Naive thymus-derived CD4-positive, alpha-beta T cell (primary cell): ENCODE measurements at places on chromosomes 5 and 9.

DNA sequence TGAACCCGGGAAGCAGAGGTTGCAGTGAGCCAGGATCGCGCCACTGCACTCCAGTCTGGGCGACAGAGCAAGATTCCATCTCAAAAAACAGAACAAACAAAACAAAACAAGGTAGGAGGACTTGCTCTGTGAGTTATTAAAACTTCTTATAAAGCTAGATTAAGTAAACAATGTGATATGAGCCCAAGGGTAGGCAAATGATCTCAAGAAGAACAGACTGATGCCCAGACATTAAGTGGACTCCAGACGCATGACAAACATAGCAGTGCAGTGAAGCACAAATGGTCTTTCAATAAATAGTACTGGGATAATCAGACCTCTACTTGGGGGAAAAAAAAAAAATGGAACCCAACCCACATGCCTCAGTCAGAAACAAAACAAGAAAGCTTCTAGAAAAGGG, 45.7 kb downstream of the SETX start:
- DNase-seq: no peak

- DNase-seq: no peak
Observed at GRCh38 chr9:12785941-12786340, 11.1 kb downstream of the LURAP1L start.

GRCh38 chr5:177022386-177023302, at the start of gene ZNF346:
ZNF346 (plus strand) TSS chr5:177022696; CDS start chr5:177022739, 43 bp downstream.
- DNase-seq: peak; percentile 91

DNA sequence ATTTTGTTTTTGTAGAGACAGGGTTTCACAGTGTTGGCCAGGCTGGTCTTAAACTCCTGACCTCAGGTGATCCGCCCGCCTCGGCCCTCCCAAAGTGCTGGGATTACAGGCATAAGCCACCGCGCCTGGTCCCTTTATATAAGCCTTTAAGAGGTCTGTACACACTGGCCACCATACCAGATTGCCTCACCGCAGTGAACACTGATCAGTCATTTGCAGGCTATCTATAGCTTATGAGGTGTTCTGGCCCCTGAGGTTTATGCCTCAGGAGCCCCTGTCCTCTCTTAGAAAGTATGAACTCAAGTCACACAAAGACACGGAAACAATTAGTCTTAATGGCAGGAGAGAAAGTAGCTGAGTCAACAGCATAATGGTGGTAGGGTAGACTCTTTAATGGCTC, 14.6 kb downstream of the HINT1 start:
- DNase-seq: no peak

DNA sequence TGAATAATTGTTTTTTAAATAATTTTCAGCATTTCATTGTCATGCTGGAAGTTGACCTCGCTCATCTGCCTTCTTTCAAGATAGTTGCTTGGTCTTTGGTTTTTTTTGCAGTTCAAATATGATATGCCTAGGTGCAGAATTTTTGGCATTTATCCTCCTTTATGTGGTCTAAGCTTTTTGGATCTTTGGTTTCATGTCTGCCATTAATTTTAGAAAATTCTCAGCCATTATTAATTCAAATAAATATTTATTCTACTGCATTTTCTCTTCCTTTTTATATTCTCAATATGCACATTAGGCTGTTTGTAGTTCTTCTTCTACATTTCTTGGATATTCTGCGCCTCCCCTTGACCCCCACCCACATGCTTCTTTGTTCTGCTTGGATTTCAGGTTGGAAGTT, 63.6 kb downstream of the PHF2 start:
- no peak for DNase-seq

GRCh38 chr5:43603344-43604217, 601 bp downstream of the NNT start:
- DNase-seq: peak; percentile 62

DNA sequence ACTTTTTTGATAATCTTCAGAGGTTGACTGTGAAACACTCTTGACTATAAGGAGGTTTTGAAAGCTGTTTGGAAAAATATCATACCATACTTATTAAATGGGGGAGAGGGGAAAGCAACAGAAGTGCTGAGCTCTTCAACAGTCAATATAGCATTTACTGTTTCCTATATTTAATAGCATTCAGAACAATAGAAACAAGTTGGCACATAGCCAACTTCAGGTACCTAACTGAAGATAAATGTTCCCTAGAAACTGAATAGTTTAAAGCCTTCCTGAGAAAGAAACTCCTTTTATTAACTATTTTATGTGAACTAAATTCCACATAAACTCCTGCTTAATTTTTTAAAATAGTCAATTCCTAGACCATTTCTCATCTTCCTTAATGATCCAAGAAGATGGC, 26.3 kb downstream of the SLC31A1 start:
- DNase-seq: no peak
